Lower lobe of right lung (tissue), 2 donors: ENCODE measurements at places on chromosomes 16 and 17.

- DNase-seq, result no peak
Observed at GRCh38 chr16:28218109-28218508, 6.3 kb upstream of the XPO6 start.

GRCh38 chr16:2250652-2251295 lies 613 bp downstream of the ECI1 start:
- no peak for DNase-seq

GRCh38 chr16:19967561-19967960 lies 82.9 kb upstream of the GPRC5B start:
- DNase-seq, result no peak

GRCh38 chr17:34638526-34639260 lies 59.3 kb downstream of the TMEM132E start:
- peak; percentile 34 for DNase-seq

GRCh38 chr16:85602402-85603202 lies 10.5 kb upstream of the GSE1 start:
- no peak for DNase-seq

DNA sequence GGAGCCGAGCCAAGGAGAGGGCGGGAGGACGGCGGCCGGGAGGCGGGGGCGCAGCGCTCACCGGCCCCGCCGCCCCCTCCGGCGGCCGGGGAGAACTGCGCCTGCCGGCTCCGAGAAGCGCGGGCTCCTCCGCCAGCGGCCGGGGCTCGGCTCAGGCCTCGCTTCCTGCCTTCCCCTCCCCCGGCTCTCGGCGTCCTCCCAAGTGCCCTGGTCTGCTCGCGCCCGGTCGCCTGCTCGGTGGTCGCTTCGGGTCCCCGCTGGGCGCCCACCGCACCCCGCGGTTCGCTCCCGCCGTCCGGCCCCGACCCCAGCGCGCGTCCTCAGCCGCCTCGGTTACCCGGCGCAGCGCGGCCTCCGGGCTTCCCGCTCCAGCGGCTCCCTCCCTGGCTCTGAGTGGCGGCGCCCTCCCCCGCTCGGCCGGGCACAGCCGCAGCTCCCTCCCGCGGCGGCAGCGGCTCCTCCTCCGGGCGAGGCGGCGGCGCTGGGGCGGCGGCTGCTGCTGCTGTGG lies 313 bp downstream of the UBTF start:
- DNase-seq, result peak; percentile 81

DNA sequence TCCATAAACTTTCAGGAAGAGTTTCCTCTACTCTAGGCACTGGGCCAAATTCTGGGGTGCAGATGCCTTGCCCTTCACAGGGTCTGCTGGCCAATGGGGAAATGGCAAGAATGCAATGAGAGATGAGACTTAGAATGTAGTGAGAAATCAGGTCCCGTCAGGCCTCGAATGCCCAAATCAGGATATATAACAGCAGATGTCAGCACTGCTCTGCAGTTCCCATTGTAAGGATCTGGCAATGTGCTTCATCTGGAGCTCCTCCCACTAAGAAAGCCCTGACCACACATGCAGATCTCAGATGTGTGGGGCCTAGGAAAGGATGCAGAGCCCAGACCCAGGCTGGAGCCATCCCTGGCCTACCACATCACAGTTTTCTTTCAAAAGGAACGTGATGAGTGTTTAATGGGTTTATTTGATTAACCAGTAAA lies 13.9 kb upstream of the LPCAT2 start:
- DNase-seq, result no peak

DNA sequence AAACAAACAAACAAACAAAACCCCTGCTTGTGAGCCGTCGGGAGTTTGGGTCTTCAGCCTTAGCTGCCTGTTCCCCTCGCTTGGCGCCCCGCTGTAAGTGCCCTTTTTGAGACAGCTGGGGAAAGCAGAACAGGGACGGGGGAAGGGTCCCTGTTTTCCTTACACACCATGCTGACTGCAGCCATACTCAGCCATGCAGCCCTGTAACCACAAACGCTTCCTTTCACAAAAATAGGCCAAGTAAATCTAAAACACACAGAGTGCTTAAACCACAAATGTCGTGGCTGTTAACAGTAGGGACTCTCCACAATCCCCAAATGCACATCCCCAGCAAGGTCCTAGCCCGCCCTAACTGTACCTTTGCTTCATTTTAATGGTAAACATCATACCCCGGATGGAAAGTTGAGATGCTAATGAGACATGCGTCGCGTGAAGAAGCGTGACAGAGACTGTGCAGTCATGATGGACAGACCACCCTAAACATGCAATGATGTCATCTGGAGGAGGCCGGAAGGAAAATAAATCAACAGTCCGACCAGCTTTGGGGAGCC lies 129.9 kb downstream of the MGAT5B start:
- no peak for DNase-seq

DNA sequence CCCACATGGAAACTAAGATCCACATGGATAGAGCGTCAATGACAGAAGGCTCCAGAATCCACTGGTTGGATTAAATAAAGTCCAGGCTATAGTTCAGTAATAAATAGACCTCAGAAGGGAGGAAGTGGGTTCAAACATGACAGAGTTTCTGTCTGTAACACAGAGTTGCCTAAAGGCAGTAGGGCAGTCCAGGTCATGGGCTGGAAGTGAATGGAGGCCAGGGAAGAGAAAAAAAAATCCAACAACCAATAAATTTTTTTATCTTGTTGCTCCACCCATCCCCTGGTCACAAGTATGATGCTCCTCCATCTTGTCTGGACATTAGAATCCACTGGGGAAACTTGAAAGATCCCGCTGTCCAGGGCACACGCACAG lies 92.4 kb downstream of the RGS9 start:
- DNase-seq, result no peak

DNA sequence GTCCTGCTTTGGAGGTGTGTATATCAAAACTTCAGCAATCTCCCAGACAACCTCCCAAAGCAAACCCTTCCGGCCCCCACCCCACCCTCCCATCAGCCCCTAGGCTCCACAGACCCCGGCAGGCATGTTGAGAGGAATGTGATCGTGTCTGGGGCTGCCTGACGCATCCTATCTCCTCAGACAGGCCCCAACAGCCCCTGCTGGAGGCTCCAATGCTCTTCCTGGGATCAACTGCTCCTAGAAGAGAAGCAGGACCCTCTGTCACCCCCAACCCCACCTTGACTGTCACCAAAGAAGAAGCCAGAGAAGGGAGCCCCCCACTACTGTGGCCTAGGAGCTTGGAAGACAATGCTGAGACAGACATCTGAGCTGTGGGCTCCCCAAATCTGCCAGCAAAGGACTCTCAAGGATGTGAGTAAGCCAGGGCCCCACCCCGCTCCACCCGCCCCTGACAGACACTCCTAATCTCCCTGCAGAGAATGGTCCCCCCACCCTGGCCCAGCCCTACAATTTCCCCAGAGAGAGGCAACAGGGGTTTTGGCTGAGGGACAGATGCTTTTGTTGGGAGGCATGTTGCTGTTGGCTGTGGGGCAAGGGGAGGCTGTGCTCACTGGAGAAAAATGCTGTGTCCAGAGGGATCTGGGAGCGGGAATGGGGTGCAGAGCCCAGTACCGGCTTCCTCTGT lies 1.6 kb upstream of the KRT14 start:
- DNase-seq, result no peak

- DNase-seq, result no peak
Observed at GRCh38 chr17:8468980-8469379, 33.3 kb downstream of the NDEL1 start.

- DNase-seq, result peak; percentile 57
Observed at GRCh38 chr17:49315551-49316257, 46.3 kb downstream of the ZNF652 start.

GRCh38 chr17:41967141-41967920 lies 736 bp downstream of the CNP start:
- DNase-seq, result peak; percentile 51

GRCh38 chr17:29433541-29433940 lies 43.4 kb downstream of the TAOK1 start:
- peak; percentile 53 for DNase-seq

GRCh38 chr16:11121914-11122692 lies 133.9 kb downstream of the SOCS1 start:
- DNase-seq, result no peak

- DNase-seq, result peak; percentile 75
Observed at GRCh38 chr16:85571813-85572619, 41.1 kb upstream of the GSE1 start.
